Omental fat pad (tissue), 4 donors: ENCODE measurements at places on chromosomes 4 and X. TPM values are rescaled to one million over a fixed set of nuclear protein-coding genes. Genes with fewer than 3 reads are reported as not detected.

Gene TAPT1
- 31.9 TPM for total RNA-seq

Gene BEX5
- total RNA-seq, result 2.1 TPM

Gene MAGEA6
- total RNA-seq, result not detected

Gene BBS7
- 11.2 TPM for total RNA-seq

Gene STBD1
- 30.7 TPM for total RNA-seq

Gene MAGEC3
- total RNA-seq, result not detected

Gene SLIT2
- total RNA-seq, result 45.6 TPM

DNA sequence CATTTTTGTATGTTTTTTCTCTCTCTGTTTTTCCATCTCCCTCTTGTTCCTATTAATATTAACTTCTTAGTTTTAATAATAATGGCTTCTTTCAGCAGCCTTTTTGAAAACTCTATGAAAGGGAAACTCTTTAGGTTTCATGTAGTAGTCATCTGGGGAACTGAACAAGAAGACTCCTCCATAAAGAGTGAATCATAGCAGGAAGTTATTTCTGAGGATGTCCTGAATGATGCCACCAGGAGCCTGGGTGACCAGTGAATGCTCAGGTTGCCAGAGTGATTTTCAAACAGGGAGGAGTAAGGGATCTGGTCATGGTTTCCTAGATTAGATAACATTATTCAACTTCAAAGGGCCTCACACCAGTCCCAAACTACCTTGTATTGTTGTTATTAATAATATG, 212.8 kb upstream of the PDE5A start:
- DNase-seq, result no peak

GRCh38 chr4:174216799-174217272, 66.6 kb downstream of the FBXO8 start:
- DNase-seq, result no peak

DNA sequence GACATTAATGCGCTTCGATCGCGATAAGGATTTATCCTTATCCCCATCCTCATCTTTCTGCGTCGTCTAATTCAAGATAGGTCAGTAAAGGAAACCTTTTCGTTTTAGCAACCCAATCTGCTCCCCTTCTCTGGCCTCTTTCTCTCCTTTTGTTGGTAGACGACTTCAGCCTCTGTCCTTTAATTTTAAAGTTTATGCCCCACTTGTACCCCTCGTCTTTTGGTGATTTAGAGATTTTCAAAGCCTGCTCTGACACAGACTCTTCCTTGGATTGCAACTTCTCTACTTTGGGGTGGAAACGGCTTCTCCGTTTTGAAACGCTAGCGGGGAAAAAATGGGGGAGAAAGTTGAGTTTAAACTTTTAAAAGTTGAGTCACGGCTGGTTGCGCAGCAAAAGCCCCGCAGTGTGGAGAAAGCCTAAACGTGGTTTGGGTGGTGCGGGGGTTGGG, 528 bp upstream of the FGF2 start:
- no peak for DNase-seq

DNA sequence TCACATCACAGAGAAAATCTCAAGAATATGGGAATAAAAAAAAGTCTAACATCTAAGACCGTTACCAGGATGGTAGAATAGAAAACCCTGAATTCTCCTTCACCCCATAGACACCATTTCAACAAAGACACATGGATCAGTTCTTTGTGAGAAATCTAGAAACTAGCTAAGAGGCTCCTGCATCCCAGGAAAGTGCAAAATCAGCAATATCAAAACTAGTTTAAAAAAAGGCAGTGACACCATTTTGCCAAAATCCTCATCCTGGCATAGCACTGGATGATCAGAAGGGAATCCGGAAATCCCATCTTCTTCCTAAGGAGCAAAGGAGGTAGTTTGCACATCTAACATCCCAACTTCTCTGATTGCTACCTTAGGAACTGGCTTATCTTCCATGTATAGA, 88.9 kb upstream of the MAGEE2 start:
- DNase-seq, result no peak

DNA sequence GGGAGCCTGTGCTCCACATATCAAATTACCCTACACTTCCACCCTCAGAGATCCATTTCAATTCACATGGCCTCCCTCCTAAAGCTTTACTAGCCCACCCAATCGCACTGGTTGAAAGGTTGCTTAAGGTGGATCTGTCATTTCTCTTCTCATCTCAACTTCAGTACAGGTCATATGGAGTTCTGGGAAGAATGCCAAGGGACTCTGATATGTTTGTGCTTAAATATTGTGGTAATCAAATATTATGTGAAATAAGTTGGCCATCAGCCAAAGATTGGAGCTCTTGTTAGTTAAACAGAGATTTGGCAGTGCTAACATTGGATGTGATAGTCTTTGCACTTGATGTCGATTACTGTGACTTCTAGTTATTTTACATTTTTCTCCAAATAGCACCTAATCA, 20.5 kb downstream of the SEPTIN6 start:
- DNase-seq, result no peak

GRCh38 chr4:1616557-1616930, 67.6 kb downstream of the FAM53A start:
- no peak for DNase-seq

DNA sequence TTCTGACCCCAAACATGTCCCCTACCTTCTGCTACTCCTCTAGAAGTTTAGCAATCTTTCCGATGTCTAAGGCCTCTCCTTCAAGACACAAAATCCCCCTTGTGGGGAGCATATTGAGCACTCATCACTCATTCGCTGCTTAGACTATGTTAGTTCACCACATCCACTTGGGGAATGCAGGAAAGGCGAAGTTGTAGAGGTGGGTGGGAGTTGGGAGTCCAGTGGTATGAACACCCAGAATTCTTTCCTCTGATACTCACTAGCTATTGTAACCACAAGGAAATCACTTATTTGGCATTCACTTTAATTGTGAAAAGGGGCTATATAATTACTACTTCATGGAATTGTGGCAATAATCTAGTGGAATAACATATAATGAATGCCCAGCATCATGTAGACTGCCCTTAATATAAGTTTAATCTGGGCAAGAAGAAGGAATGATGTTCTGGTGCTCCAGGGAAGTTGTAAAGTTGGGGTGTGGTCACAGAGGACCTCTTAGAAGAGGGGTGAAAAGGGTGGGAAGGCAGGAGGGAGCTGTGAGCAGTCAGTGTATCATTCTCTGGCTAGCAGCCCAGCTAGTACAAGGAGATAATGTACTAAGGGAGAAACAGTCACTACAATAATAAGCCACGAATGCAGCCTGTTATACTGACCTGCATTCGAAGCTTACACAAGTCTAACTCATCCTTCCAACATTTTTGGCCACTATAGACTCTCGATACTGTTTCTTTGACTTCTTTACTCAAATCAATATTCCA, 468.2 kb upstream of the DIPK2B start:
- no peak for DNase-seq

DNA sequence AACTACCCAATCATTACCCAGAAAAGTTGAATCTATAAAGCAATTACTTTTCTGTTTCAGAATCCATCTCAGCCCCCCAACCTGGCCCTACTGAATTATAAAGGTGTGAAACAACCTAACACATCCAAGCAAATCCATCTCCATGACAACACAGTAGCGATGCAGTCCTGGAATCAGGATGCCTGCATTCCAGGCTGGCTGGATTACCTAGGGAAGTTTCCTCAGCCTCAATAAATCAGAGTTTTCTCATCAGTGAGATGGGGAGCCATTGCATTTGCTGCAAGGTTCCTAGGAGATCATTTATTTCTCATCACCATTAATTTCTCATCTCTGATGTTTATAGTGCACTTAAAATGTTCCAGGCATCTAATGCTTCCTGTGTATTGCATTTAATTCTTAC, 46.0 kb downstream of the LNX1 start:
- DNase-seq, result no peak

DNA sequence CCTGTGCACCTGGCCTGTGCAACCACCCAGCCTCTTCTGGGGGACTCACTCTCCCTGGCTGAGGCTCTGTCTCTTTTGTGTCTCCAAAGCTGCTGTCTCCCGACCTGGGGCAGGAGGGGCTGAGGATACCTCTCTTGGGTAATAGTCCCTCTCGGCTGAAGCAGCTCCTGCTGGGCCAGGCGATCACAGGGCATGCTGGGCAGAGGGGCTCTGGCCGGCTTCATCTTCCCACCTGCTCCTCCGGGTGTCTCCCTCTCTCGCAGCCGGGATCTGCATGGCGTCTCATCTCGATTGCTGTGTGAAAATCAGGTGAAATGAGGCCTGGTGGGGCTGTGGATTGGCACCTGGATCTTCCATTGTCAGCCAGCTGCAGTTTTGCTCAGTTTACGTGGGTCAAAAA, 53.2 kb downstream of the MGST2 start:
- no peak for DNase-seq

DNA sequence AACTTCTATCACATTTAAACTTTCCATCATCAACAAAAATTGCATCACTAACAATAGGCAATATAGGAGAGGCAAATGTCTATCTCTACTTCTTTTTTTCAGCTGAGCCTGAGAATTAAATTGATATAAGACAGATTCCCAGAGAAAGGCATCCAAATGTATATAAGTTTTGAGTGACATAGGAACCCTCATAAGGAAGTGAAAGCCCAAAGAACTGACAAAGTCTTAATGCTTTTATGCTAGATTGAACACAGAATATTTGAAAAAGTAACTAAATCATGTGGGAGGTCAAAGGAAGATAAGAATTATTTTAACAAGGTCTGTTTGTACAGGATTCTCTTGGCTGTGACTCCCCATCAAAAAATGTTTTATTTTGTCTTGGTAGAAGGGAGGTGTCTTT, 714.9 kb downstream of the GRXCR1 start:
- DNase-seq, result no peak

GRCh38 chrX:52504551-52504950, 8.9 kb downstream of the XAGE1A start:
- no peak for DNase-seq

DNA sequence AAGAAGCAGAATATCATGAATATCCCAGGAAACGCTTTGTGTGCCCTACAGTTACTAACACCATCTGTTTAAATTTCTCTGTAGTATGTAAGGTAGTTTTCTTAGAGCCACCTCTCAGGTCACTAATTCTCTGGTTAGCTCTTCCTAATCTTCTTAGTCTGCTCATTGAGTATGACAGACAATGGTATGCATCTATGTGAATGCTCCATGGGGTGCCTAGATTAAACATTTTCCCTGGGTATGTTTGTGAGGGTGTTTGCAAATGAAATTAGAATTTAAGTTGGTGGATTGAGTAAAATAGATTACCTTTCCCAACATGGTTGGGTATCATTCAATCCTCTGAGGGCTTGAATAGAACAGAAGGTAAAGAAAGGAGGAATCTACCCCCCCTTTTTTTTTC, 233.0 kb downstream of the PCDH18 start:
- DNase-seq, result no peak

DNA sequence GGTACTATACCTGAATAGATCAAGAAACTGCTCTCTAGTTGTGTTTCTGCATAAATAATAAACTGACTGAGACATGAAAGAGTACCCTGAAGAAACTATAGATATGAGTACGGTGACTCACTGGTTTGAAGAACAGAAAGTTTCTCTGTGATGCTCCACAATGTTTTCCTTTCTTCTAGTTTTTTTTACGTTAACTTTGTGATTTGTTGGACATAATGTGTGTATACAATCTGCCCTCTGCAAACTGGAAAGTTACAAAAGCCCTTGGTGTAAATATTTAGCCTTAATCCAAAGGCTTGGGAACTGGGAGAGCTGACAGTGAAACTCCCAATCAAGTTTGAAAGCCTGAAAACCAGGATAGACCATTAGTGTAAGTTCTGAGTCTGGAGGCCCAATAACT, 31.6 kb upstream of the PAPSS1 start:
- no peak for DNase-seq

DNA sequence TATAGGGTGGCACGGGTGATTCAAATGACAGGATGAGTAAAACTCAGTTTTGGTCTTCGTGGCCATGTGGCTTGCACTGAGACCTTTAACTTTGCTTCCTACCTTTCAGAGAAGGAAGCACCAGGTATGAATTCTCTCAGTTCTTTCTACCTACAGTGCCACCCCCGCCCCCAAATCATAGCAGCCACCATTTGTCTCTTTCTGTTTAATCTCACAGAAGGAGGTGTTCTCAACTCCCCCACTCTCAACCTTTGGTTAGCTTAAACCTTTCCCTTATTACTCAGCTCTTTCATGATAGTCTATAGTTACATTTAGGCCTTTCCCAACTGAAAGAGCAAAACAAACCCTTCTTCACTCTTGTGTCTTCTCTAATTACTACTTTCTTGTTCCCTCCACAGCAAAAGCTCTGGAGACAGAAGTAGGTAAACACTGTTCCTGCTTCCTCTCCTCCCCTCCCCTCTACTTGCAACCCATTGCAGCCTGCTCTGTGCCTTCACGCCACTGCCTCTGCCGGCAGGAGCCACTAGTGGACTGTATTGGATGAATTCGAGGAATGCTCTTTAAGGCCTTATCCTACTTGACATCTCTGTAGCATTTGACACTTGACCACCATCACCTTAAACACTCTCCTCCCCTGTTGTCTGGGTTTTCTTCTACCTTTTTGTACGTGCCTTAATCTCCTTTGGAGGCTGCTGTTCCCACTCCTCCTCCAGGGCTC, 123.7 kb downstream of the AFF1 start:
- DNase-seq, result no peak

DNA sequence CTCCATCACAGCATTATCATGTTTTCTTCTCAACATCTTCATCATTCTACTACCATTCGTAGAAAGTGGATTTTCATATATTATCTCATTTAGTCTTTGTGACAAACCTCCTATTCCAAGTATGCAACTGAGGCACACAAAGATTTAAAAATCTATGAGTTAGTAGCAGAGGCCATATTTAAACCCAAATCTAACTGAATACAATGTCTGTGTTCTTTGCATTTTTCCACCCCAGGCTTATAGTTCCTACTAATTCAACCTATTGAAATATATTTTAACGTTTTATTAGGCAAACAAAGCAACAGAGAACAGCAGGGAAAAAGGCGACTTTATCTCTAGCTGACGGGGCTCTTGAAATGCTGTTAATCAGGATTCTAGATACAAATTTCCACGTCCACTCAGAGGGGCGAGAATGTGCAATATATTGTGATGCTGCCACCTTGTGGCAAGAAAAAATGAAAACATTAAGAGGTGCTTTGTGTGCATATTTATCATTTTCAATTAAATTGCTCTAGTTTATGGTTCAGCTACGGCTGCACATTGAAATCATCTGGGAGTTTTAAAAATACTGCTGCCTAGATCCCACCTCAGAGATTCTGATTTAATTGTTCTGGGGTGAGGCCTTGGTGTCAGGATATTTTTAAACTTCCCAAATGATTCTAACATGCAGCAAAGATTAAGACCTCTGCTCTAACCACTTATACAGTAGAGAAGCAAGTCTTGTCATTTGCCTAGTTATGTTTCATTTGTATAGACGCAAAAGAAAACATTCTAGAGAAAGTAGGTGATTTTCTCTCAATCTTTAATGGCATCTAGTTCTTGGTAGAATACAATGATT, 315.9 kb downstream of the MAPK10 start:
- DNase-seq, result no peak

DNA sequence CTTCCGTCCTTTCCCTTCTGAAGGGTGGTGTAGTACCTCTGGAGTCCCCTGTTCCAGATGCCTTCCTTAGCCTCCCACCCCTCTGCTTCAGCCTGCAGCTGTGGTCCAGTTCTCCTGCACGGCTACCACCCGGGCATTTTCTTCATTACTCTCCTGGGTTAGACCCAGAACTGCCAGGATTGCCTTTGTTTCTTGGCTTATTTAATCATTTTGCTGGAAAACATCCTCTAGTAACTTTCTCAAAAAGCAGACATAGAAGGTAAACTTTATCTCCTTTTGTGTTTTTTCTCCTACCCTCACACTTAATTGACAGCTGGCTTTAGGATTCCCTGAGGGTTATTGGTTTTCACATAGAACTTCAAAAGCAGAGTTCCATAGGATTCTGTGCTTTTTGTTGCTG, 20.2 kb downstream of the ANAPC4 start:
- no peak for DNase-seq
